ENCODE measurements at places on chromosomes 2 and 18.

GRCh38 chr2:109031476-109032228 is 42.6 kb upstream of the EDAR start:
- DNase-seq = peak; percentile 84

- no peak for DNase-seq
Observed at GRCh38 chr2:69253112-69253511, 133.9 kb downstream of the GFPT1 start.

DNA sequence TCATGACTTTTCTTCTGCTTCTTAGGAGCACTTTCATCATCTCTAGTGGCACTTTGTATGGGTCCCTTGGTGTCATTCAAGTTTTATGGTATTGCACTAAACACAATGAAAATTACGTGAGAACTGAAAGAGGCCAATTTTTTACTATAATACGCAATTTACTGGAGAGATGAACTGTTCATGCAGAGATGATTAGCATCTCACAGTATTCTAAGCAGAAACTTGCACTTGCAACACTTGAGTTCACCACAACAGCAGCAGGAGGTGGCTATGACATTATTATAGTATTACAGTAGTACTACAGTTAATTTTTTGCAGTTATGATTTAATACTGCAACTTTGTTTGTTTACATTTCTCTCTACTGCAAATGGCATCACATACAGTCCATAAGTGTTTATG is 793.1 kb upstream of the CRIM1 start:
- DNase-seq = no peak

DNA sequence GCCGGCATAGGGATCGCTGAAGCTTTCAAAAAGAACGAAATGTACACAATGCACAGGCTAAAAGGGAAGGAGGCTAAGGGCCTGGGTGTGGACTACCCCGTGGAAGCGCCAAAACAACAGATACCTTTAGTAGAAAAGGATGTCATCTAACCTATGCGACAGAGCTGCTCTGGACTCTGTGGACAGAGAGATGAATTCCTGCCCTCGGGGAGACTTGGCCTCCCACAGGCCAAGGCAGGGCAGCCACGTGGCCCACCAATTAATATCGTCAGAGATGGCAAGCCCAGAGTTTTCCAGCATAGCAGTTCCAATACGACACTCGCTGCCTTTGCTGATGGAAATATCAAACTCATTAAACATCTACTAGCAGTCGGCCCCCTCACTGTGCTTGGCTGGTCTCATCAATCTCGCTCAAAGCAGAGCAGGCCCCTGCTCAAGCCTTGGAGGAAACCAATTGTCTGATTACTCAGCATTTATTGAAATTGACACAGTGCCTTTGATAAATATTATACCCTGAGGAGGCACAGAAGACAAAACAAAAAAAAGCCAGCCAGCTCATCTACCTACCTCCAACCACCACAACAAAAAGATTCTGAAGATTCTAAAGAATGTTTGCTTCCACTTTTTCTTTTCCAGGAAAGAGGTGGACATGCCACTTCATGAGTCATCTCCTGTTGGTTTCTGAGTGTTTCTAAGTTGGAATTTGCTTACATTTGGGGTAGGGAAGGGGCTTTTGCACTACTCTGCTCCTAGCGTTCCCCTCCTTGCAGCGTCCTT is 79.0 kb upstream of the ACAA2 start:
- no peak for DNase-seq

DNA sequence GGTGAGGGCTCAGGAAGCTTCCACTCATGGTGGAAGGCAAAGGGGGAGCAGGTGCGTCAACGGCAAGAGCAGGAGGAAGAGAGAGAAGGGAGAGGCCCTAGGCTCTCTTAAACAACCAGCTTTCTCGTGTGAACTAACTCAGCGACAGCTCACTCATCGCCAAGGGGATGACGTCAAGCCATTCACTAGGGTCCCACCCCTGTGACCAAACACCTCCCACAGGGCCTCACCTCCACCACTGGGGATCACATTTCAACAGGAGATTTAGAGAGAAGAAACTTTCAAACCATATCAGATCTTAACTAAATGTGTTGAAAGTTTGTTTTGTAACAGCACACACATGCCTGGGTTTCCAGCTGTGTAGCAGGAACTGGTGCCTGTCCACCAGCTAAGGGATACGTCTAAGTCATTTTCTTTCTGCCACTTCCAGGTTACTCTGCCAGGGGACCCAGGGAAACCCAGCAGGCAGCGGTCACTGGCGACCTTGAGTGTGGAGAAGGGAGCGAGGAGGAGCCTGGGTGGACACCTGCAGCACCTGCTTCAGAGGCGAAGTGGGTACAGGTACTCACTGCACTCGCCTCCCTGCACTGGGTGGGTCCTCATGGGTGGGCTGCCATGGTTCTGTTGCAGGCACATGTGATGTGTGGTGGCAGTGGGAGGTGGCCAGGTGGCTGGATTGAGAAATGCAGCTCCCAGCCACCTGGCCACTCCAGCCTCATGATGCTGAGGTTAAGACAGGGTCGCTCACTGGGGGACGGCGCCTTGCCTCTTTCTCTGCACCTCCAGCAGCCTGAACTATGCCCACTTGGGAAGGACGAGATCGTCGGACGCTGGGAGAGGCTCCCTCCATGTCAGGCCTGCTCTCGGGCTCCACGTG is 8.4 kb upstream of the GPC1 start:
- no peak for DNase-seq
